Astrocyte of the spinal cord (primary cell): ENCODE measurements at places on chromosomes 12 and 14.

- no peak for DNase-seq
Observed at GRCh38 chr14:102953100-102953499, 30.6 kb downstream of the AMN start.

DNA sequence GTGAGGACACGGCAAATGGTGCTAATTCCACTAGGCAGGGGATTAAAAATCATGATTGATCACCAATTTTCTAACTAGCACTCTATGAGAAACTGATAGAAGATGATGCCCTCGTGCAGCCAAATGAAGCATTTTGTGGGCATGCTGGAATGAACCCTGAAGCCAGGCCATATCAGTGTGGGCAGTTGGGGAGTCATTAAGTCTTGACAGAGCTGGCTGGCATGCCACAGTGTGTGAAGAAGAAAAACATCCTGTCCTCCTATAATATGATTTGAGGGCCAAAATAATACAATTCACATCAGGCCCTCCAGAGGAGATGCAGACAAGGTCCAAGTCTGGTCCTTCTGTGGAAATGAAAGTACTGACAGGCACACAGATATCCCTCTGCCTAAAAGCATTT is 107.1 kb downstream of the TMTC1 start:
- no peak for DNase-seq

- DNase-seq: peak; percentile 86
Observed at GRCh38 chr14:105489542-105490266, 1.3 kb upstream of the TEDC1 start.

DNA sequence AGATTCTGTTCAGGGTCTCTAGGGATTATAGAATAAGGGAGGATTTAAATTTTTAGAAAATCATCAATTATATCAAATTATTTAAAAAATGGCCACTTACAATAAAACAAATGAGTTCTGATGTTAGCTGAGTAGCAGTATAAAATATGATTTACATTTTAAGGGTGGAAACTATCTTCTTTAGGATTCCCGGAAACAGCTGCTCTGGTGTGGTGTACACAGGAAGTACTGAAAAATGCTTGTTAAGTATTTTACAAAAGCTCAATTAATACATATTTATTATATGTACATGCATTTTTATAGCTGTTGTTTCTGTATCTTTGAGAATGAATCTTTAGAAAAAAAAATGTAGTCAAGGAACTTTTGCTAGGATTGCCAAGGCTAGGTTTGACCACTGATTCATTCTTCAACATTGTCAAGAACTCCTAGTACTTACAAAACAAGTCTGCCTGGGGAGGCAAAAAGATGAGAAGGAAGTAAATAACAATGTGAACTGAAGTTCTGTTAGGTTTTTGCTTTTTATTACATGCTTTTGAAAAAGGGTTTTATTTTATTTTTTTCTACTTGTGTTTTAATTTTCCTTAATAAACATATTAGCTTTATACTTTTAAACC is 48.0 kb downstream of the ARF6 start:
- no peak for DNase-seq

DNA sequence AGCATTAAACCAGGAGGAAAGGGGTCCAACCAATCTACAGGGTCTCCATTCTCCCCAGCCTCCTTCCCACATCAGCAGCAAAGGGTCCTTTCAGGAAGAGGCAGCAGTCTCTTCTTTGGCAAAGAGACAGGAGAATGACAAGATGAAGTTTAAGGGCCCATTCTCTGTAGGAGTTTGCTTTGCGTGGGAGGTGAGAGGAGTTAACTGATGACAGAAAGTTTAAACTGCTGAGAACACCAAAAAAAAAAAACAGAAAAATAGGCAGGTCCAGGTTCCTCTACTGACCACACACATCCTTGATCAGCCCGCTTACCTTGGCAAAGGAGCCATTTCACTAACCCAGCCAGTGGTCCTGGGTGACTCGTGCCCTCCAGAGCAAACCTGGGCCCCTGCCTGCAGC is 5.7 kb downstream of the SLC6A13 start:
- DNase-seq: no peak

- no peak for DNase-seq
Observed at GRCh38 chr12:45089411-45090075, 38.6 kb upstream of the DBX2 start.

- DNase-seq: no peak
Observed at GRCh38 chr12:32353540-32353939, 45.8 kb upstream of the FGD4 start.

DNA sequence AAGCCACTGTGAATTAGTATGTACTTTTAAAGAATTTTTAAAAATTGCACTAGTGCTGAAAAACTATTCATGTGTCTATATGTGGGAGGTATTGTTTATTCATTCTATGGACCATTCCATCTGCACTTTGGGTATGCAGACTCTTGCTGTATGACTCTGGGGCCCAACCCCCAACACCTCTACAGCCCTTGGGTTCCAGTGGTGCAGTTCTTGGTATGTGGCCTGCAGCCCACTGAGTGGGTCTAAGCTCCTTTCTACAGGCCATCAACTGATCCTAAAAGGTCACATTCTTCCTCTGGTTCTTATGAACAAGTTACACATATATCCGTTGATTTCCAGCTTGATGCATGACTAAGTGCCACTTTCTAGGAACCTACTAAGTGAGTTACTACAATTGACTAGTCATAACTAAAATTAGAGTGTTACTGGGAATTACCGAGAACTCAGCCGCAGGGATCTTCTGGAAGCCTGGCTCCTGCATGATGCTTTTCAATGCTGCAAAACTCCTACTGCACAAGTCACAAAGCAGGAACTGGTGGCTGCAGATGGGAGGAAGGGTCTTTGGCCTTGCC is 62.4 kb upstream of the MED13L start:
- no peak for DNase-seq

GRCh38 chr14:20668969-20669368 is 15.4 kb upstream of the RNASE4 start:
- no peak for DNase-seq

DNA sequence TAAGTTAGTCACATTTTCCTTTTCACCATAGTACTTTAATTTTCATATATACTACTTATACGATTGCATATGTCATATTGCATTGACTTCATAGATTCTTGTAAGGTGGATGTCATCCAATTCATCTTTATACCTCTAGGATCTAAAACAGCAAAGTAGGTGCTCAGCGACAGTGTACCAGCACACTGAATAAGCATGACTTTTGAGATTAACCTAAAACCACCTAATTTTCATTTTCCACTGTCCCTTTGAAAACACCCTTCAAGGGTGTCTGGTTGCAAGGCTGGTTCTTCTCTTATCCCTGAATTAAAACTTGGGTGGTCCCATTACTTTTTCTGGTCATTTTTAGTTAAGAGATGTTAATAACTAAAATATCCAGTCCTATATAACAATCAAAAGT is 4.4 kb downstream of the GPR19 start:
- no peak for DNase-seq

- DNase-seq: no peak
Observed at GRCh38 chr14:49858383-49858782, 5.8 kb upstream of the NEMF start.

- DNase-seq: no peak
Observed at GRCh38 chr12:110530511-110530910, 28.4 kb downstream of the RAD9B start.

DNA sequence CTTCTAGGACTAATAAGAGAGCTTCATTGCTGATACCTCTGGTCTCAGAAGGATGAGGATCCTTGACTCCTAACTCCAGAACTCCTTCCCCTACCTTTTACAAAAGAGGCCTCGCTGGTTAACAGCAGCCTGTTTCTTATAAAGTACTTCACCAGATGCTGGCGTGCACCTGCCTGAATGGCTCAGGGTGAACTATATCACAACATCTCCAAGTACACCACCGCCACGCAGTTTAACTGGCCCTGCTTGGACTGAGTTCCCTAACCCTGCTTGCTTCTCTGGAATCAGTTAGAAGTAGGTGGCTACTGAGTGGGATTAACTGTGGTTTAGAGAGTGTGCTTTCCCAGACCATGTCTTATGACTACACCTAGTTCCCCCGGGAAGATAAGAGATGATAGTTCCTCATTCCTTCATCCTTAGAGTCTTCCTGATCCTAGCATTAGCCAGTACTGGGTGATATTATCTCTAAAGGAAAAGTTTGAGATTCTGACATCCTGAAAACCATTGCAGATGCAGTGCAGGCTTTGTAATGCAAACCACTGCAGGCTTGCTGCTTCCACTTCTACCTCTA is 3.0 kb downstream of the FOXJ2 start:
- no peak for DNase-seq

DNA sequence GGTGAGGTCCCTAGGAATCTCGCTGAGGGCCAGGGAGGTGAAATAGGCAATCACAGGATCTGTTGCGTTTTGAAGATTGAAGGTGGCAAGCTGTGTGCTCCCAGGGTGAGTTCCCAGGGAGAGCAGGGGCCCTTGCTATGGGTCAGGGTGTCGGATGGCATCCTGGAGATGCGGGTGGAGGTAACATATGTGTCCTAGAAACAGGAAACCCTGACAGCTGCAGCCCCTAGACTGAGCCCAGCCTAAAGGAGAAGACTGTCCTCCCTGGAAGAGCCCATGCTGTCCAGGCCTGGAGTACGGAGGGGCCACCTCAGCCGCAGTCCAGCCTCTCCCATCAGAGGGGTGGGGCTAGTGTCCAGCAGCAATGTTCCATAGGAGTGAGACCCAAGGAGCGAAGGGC is 194.2 kb downstream of the NTF3 start:
- DNase-seq: no peak

DNA sequence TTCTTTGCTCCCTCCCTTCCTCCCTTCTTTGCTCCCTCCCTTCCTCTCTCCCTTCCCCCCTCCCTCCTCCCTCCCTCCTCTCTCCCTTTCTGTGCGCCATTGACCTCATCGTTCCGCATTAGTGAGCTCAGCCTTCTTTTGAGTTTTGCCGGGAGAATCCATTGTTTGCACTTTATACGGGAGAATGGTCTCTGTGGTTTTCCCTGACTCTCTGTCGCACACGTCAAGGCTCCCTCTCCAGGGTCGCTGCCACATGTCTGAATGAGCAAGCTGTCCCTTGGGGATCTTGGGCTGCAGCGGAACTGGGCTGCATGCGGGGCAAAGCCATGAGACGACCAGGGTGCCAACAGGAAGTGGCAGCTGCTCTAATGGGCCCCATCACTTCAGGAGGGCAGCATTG is 118.5 kb downstream of the GLT1D1 start:
- DNase-seq: no peak

- no peak for DNase-seq
Observed at GRCh38 chr12:15157269-15157671, 63.9 kb downstream of the RERG start.

DNA sequence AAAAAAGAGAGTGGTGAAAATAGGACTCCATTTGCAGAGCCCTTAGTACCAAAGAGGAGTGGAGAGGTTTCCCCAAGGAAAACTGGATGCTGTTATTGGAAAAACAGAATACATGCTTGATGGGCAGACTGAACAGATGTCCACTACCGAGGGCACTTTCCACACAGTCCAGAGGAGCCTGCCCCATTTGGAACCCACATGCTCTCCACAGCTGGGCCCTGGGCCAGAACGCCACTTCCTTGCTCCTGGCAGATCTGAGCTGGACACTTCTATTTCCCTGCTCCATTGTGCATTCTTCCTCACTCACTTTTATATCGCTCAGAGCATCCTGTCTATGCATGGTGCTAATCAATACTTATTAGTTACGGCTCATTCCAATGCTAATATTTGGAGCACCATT is 249.9 kb downstream of the SLC15A4 start:
- no peak for DNase-seq

- DNase-seq: no peak
Observed at GRCh38 chr12:78316136-78316535, 485.4 kb downstream of the NAV3 start.

GRCh38 chr12:224330-224729 is 10.4 kb upstream of the SLC6A12 start:
- no peak for DNase-seq

- DNase-seq: no peak
Observed at GRCh38 chr12:15494329-15495046, 172.2 kb downstream of the PTPRO start.

GRCh38 chr12:71760471-71760870 is 5.8 kb downstream of the RAB21 start:
- DNase-seq: no peak

DNA sequence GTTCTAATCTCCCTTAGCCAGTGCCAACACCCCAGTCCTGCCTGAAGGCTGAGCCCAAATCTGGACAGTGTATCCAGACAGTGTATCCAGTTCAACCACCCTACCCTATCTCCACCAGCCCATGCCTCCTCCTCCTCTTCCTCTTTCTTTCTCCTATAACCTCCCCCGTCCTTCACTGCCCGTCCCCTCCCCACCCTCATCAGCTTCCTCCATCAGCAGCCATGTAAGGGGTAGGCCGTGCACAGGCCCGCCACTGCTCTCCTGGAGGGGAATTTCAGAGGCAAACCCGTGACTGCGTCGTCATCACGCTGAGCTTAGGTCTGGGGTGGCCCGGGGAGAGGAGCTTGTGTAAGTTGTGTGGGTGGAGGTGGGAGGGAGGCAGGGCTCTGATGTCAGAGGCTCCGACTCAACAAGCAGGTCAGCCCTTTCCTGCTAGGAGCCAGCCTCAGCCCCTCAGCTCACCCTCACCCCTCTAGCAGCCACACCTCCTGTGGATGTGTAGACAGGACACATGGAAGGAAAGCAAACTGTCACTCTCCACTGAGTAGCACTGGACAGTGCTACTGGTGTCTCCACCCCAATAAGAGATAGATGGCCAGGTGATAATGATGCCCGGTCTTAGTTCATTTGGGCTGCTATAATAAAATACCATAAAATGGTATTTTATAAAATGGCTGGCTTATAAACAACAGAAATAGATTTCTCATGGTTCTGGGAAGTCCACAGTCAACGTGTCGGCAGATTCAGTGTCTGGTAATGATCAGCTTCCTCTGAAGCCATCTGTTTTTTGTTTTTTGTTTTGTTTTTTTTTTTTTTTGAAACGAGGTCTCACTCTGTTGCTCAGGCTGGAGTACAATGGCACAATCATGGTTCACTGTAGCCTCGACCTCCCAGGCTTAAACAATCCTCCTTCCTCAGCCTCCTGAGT is 50.5 kb downstream of the IRF2BPL start:
- peak; percentile 51 for DNase-seq

DNA sequence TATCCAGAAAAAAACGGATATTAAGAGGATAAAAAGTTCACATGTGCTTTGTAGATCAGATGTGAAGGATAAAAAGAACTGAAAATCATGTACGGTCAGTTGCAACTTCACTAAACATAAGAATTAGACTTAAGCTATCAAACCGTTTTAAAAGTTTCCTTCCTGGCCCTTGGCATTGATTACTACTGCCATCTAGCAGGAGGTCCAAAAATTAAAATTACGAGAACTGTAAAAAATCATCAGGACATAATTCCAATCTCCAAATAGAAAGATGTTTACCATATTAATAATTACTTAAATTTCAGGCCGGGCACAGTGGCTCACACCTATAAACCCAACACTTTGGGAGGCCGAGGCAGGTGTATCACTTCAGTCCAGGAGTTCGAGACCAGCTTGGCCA is 7.9 kb downstream of the WDR89 start:
- DNase-seq: no peak

- DNase-seq: no peak
Observed at GRCh38 chr12:82757059-82757458, 70.4 kb downstream of the TMTC2 start.

- DNase-seq: peak; percentile 82
Observed at GRCh38 chr12:109445191-109445609, 31.9 kb downstream of the KCTD10 start.
